GM18507 (cell line): ENCODE measurements at places on chromosomes 3 and 15.

- DNase-seq = no peak
Measured at GRCh38 chr3:1848935-1849334, 249.7 kb upstream of the CNTN4 start.

DNA sequence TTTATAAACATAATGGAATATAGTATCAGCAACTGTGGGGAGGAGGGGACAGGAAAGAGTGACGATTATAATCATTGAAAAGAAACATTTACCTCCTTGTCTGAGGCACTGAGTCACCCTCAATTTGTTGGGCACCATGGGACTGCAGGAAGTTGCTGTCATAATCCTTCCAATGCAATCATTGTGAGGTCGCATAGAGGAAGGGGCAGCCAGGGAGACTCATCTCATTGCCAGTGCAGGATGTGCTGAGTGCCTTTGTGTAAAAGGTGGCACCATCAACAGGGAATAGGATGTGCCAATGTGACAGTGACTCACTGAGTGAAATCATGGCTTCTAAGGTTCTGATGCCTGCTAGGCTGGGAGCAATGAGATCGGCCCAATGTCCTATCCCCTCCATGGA, 300.4 kb upstream of the ADAMTS9 start:
- DNase-seq = no peak

DNA sequence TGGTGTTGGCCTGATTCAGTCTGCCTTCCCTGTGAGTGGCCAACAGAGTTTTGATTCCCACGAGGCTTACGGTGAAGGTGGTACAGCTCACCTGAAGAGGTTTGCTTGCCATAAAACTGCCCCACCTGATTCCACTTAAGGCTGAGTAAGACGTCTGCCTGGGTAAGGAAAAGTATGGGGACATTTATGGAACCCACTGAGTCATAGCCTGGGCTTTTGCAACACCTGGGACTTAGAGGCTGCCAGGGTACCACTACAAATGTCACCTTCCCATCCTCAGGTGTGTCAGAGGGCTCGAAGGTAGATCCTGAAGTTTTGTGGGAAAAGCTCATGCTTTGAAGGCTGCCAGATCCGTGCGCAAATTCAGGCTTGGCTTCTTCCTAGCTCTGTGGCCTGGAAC, 56.9 kb upstream of the SLCO2A1 start:
- no peak for DNase-seq

DNA sequence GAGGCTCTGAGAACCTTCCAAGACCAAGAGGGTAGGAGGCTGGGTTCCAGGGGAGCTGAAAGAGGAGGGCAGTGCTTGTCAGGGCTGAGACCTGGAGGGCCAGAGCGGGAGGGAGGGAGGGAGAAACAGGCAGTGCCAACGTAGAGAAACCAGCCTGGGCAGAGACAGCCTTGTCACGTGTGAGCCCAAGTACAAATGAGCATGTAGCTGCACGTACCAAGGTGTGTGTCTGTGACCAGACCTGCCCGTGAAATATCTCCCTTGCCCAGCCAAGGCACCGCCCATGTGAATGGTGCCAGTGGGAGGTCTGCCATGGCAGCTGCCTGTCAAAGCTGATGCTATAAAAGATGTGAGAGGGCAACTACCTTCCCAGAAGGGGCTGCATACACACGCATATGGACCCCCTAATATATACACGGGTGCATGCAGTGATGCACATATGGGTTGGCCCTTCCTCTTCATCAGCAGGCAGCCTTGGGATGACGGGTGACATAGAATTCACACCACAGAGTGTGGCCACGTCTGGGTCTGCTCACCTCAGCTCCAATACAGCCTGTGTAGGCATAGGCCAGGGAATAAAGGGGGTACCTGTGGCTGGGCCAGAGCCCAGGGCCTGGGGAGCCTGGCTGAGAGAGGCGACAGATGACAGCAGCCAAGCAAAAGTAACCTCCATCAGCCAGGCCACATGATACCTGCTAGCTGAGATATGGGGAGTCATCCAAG, 7.8 kb upstream of the CTDSPL start:
- no peak for DNase-seq

DNA sequence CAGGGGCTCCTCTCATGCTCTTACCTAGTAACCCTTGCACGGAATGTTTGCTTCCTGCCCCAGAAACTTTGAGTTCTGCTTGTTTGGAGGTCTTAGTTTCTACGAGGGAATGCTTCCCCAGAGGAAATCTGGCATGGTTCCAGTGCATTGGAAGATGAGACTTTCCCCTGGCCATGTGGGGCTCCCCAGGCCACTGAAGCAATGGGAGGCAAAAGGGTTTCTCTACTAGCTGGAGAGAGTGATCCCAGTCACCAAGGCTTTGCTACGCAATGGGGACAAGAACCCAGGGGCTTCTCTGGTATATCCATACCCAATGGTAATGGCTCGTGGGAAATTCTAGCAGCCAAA, 44.2 kb upstream of the RPL32 start:
- no peak for DNase-seq

DNA sequence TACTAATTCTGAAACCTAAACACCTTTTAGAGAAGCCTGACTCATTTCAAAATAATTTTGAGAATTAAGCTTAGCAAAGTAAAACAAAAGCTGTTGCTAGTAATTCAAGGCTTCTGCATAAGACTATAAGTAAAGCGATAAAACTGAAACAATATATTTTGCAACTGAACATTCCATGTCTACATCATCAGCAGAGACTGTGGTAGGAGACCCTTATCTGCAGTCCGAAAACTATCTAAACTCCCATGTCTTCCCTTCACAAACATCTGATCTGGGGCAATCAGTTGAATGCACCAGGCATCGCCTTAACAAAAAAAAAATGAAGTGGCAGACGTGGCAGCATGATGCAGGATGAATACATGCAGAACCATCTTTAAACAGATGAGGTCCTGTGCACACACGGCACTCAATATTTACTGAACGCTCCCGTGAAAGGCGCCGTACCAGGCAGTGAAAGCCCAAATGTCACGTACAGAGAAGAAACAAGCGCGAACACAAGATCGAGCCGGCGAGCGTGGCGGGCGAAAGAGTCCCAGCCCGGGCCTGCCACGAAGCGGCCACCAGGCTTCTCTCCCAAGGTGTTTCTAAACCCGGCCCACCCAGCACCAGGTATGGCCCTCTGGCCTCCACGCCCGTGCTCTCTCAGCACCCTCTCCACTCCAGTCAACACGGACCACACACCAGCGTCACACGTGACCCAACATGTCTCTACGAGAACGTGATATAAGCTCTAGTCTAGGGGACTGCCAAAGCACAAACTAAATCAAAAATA, 63.0 kb downstream of the CHSY1 start:
- DNase-seq = no peak

- no peak for DNase-seq
Measured at GRCh38 chr3:153625506-153625905, 463.5 kb downstream of the RAP2B start.

DNA sequence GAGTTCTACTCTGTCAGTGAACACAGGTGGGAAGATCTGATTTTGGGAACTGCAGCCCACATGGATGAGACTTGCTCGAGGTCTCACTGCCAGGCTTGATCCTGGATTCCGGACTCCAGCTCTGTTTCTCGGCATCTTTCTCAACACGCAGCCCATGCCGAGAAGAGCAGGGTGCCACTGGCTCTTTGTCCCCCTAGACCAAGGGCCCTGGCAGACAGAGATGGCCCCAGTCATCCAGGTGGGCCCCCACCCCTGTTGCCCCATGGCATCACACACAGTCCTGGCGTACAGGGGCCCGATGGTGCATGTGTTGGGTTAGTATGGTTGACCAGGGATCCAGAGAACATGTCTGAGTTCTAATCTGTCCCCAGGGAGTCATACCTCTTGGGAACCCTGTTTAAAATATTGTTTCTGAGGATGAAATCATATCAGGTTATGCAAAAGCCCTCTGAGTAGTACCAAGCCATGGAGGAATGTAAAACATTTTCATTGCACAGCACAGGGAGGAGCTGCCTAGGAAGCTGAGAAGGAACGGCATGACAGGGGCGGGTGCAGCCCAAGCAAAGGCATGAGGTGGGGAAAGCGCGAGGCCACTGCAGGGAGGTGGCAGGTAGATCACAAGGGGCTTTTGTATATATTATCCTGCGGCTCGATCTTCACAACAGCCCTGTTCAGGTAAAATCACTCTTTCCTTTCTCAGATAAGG, 320.6 kb downstream of the UACA start:
- DNase-seq = no peak

GRCh38 chr3:125104639-125105038, 48.8 kb upstream of the HEG1 start:
- no peak for DNase-seq

GRCh38 chr3:73618461-73618860, 6.3 kb downstream of the PDZRN3 start:
- DNase-seq = no peak

- DNase-seq = no peak
Measured at GRCh38 chr3:55911266-55911665, 424.2 kb upstream of the WNT5A start.

- DNase-seq = no peak
Measured at GRCh38 chr3:106209482-106209881, 340.7 kb upstream of the CBLB start.

- DNase-seq = no peak
Measured at GRCh38 chr3:11517601-11518000, 126.1 kb downstream of the VGLL4 start.

DNA sequence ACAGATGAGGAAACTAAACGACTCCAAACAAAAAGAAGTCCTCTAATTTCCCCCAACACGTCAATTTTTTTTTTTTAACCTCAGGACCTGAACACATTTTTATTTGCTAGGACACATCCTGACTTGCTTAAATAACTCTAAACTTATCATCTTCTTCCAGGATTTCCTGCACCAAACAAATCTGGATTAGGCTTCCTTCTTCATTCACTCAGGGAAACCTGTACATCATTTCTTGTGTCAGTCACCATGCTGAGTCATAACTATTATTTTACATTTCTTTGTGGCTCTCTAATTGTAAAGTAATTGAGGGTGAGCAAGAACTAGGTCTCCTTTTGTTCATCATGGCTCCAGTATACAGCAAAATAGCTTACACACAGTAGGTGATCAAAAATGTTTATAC, 433.4 kb upstream of the GBE1 start:
- no peak for DNase-seq

DNA sequence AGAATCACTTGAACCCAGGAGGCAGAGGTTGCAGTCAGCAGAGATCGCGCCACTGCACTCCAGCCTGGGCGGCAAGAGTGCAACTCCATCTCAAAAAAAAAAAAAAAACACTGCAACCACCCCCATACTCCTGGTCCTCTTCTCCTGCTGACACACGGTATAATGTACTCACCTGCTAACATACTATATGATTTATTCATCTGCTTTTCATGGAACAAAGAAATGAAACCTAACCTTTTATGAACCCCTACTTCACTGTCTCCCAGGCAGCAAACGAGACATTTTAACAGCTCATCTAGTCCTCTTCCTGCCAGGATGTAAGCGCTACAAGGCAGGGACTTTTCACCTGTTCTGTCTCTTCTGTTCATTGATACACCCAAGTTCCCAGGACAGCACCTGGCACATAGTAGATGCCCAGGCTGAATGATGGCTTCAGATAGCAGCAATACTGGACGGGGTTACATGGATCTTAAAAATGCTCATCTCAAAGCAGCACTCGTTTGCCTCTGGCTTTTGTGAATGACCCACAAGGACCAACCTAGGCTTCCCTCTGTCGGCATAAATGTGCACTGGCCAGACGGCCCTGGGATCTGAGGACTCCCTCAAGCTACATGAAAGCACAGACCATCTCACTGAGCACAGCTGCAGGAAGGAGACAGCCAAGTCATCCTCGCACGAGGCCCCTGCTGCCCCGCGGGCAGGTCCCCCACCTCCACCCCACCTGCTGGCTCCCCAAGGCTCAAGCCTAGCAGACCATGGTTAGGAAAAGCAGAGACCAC, 20.3 kb downstream of the XXYLT1 start:
- DNase-seq = no peak

GRCh38 chr15:94047566-94047965, 183.8 kb upstream of the MCTP2 start:
- DNase-seq = no peak

GRCh38 chr3:124834723-124835718, 52.1 kb downstream of the ITGB5 start:
- DNase-seq = peak; percentile 63

GRCh38 chr3:14203521-14204079, 25.0 kb downstream of the LSM3 start:
- DNase-seq = peak; percentile 38

- no peak for DNase-seq
Measured at GRCh38 chr15:92900731-92901071, 577 bp downstream of the CHD2 start.

GRCh38 chr15:44033894-44034293, 161.2 kb downstream of the FRMD5 start:
- no peak for DNase-seq

GRCh38 chr15:58268746-58269267, 130.6 kb downstream of the AQP9 start:
- no peak for DNase-seq

- no peak for DNase-seq
Measured at GRCh38 chr3:134749802-134750553, 45.1 kb upstream of the EPHB1 start.

- no peak for DNase-seq
Measured at GRCh38 chr3:36362973-36363372, 17.3 kb upstream of the STAC start.

DNA sequence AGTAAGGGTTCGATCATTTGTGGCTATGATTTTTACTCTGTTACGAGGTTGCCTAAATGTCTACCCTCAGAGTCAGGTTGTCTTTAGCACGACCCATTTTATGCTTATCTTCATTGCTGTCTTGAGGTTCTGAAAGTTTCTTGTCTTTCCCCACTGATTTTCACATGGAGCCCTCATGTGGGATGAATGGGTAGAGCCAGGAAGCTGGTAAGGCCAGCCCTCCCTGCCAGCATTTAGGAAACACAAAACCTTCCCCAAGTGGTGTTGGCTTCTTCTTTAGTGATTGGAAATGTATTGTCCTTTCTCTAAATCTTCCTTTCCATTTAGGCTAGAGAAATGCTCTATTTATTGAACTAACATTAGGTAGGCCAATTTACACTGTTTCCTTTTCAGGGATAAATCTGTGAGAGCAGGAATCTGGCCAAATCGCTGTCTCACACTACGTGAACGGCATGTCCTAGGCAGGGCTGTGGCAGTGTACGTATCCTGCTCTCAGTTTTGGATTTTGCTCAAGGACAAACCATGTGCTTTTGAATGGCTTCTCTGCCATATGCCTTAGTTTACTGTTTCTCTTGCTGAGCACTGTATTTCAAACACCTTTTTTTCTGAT, 43.7 kb downstream of the MYZAP start:
- DNase-seq = no peak

GRCh38 chr3:49140080-49140479, 7.2 kb upstream of the LAMB2 start:
- no peak for DNase-seq

GRCh38 chr15:61831505-61831921, 228.7 kb downstream of the VPS13C start:
- DNase-seq = no peak

- no peak for DNase-seq
Measured at GRCh38 chr3:66789580-66790237, 208.4 kb upstream of the KBTBD8 start.

DNA sequence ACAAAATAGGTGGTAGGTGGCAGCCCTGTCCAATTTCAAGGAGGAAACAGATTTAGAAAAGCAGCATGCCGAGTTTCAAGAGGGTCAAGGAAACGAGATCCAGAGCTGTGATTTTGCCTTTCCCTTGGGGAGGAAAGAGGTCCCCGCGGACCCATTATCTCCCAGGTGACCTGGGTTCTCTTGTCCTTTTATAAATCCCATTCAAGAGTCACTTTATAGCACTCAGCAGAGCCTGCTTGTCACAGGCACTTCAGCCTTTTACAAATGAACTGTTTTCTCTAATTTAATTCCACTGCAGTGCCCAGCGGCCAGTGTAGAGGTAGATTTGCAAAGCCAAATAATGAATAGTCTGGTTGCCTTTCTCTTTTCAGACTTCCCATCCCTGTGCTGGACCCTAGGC, 99.9 kb downstream of the CD47 start:
- no peak for DNase-seq
